NCI-H1092 treated with DMSO at 0.1 percent for 48 hours (cell line): ENCODE measurements at places on chromosomes 3 and 15.
A peak's percentile ranks its signal among the peaks of the same experiment; 100 is the strongest.

DNA sequence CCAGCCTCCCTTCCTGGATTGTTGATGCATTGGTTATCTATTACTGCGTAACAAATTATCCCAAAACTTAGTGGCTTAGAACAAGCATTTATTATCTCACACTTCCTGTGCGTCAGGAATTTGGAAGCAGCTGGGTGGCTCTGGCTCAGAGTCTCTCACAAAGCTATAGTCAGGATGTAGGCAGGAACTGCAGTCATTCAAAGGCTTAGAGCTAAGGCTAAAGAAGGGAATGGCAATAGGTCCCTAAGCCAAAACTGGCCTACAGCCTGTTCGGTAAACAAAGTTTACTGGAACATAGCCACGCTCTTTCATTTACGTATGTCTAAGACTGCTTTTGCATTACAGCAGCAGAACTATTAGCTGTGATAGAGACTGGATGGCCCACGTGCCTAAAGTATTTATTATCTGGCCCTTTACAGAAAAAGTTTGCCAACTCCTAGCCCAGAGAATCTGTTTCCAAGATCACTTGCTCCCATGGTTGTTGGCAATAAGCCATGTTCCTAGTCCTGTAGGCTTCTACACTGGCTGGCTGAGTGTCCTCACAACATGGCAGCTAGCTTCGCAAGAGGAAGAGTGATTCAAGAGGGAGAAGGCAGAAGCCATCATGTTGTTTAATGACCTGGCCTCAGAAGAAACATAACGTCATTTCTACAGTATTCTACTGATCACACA is 132.4 kb downstream of the SNRK start:
- no peak for DNase-seq

GRCh38 chr3:48543271-48543866 is 13.2 kb downstream of the PFKFB4 start:
- DNase-seq = no peak

DNA sequence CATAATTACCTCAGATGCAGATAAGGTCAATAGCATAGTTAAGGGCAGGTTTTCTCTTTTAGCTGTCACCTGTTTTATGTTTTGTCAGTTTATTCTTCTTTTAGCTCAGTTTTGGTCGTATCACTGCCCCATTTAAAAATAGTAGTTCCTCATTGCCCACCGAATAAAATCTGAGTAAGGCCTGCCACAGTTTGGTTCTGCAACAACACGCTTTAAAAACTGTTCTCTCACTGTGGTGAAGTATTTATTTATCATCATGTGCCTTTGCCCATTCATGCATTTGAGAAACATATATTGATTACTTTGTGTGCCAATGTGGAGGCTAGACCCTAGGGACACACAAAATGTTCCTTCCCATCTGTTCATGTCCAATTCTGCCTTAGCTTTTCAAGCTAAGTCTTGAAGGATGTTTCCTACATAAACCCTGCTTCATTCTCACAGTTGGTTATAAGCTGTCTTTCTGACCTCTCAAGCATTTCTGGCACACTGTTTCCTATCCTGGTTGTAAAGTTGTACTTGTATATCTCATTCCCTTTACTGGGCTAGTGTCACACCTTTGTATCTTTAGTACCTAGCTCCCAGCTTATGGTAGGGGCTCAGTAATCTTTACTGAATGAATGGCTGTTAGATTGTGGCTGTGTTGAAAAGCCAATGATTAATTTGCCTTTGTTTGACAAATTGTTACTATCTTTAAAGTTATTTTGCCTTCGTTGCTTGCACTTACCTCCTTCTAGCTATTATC is 23.9 kb downstream of the AKAP13 start:
- DNase-seq = no peak

- no peak for DNase-seq
Observed at GRCh38 chr15:21262851-21263425, 177.4 kb downstream of the POTEB3 start.

DNA sequence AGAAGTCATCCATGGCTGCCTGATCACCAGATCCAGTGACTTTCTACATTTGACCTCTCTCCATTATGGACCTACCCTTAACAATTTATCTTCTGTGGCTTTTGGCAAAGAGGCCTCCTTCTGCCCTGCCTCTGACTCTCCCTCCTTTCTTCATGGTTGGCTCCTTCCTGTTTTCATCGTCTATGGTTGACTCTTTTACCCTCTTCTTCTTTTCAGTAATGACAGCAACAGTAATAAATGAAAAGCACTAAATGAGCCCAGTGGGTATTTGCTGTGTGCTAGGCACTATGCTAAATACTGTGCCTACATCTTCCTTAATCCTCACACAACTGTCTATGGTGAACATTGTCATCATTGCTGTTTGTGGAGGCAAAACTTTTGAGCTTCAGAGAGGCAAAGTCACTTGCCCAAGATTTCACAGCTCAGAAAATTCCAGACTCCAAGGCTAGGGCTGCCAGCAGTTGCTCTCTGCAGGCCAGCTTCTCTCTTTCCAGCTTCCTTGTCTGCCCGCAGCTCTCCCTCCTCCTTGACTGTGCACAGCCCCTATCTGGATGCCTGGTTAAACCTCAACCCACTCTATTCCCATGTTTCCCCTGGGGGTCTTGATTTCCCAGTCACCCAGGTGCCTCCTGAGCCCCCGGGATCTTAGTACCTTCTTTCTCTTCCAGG is 24.6 kb downstream of the ITPR1 start:
- no peak for DNase-seq

- DNase-seq = no peak
Observed at GRCh38 chr3:183988216-183988790, 29.4 kb downstream of the ABCC5 start.

- DNase-seq = no peak
Observed at GRCh38 chr3:114967168-114967567, 179.9 kb downstream of the ZBTB20 start.

DNA sequence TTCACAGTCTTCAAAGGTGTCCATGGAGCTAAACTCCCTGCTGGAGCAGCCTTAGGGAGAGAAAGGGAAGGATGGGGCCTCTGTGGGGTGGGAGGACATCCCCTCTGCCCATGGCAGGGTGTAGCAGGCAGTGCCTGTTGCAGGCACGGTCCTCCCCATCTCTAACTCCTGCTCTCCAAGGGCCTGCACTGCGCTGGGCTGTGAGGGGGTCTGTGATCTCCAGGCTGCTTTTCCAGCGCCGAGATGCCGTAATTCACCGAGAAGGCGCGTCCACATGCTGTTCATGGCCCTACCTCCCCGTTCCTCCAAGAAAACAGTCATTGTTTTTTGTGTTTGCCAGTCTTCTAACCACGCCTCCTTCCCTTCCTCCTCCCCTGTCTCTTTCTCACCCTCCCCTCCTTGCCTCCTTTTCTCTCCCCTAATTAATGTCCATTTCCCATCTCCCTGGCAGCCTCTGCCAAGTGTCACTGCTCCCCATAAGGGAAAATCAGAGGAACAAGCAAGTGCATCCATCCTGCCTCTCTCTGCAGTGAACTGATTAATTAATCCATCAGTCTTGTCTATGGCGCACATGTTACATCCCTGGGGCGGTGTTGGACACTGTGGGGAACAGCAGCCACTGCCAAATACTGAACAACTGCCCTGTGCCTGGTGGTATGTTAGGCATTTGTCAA is 17.7 kb upstream of the LAMP3 start:
- no peak for DNase-seq

GRCh38 chr15:66078196-66078928 is 175.2 kb downstream of the MEGF11 start:
- no peak for DNase-seq

DNA sequence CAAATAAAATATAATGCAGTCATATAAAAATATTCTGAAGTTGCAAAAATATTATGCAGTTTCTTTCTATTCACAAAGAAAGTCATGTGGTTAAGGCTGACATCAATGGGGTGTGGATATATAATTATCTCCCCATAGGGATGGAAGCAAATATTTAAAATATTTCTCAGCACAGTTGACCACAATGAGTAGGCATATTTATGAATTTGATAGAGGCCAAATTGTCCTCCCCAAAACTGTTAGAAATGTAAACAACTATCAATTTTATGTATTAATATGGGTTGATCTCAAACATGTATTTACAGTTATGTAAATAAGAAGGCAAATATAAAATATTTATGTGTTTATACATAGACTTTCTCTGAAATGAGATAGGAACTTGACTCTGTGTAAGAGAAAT is 246.0 kb upstream of the CBLB start:
- no peak for DNase-seq

DNA sequence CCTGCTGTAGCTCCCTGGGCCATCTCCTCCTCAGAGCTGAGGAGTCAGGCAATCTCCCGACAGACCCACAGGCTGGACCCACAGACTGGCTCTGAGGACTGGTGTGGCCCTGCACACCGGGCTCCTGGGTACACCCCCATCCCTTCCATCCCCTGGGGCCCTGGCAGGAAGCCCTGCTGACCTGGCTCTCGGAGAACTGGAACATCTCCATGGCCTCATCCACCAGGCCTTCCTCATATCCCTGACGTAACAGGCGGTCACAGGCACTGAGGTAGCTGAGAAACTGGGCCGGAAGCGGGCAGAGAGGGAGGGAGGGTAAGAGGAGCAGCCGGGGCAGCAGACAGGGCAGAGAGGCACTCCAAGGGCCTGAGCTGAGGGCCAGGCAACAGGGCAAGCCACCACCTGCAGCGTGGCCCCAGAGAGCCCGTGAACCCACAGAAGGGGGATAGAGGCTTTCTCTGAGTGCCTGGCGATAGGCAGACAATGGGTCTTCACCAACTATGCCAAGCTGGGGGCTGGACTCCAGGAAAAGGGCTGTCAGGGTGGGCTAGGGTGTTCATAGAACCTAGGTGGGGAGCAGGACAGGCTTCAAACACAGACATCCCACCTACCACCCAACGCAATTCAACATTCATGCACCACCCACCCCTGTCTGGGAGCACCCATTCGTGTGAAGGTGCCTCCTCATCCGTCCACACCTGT is 17.9 kb downstream of the KBTBD13 start:
- DNase-seq = no peak

DNA sequence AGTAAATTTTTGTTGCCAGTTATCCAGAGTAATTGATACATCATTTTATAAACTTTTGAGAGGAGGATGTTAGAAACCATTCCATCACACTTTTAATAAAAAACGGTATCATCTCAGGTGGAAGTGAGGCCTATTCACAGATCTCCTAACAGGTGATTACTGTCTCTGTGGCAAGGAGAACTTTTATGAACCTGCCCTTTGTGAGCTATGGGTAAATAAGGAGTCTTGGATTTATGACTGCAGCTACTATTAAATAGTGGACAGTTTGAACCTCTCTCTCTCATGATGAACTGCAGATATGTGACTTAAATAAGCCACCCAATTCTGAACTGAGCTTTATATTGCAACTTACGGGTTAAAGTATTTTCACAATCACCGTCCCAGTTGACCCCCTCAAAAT is 45.7 kb downstream of the ZFAND6 start:
- DNase-seq = no peak

- no peak for DNase-seq
Observed at GRCh38 chr15:25408428-25408827, 30.4 kb downstream of the UBE3A start.

DNA sequence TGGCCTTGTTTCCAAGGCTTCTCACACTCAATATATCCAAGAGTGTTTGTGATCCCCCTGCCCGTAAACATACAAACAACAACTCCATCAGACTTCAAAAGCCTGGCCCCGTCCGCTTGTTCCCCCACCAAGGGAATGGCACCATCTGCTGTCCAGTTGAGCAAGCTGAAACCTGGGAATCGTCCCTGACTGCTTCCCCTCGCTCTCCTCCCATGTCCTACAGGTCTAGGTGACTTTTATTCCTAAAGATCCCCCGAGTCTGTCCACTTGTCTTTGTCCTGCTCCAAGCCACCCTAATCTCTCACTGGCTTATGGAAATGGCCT is 27.9 kb upstream of the FAM174B start:
- peak; percentile 7 for DNase-seq

GRCh38 chr3:29514170-29514569 is 233.3 kb downstream of the RBMS3 start:
- no peak for DNase-seq

GRCh38 chr3:113263020-113263419 is 51.7 kb downstream of the BOC start:
- no peak for DNase-seq

GRCh38 chr15:63505842-63506222 is 1.4 kb downstream of the USP3 start:
- peak; percentile 41 for DNase-seq

- DNase-seq = no peak
Observed at GRCh38 chr3:177944228-177944661, 592.0 kb upstream of the KCNMB2 start.

GRCh38 chr3:64814351-64814750 is 126.6 kb upstream of the ADAMTS9 start:
- DNase-seq = no peak

- DNase-seq = no peak
Observed at GRCh38 chr15:43209059-43209824, 11.6 kb downstream of the EPB42 start.

- DNase-seq = no peak
Observed at GRCh38 chr15:31145271-31145911, 43.9 kb upstream of the TRPM1 start.

GRCh38 chr3:21621181-21621651 is 129.8 kb downstream of the ZNF385D start:
- no peak for DNase-seq

GRCh38 chr3:66762916-66763693 is 235.0 kb upstream of the KBTBD8 start:
- no peak for DNase-seq

DNA sequence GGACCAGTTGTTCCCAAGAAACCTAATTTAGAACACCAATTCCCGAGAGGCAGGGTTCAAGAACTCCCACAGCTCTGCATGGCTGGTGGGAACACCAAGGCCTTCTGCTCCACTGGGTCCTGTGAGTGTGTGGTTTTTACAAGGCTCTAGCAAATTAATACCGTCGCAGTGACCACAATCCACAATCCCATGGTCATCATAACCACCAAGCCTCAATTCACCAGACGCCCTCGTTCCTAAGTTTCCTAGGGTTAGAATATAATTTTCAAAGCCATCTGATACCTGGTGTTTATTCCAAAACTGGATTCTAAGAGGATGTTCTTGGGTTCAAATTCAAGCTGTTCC is 114.9 kb upstream of the RPL32 start:
- no peak for DNase-seq

- DNase-seq = no peak
Observed at GRCh38 chr3:37949866-37950265, 40.7 kb upstream of the VILL start.
